ENCODE measurements at places on chromosomes 4 and X.

DNA sequence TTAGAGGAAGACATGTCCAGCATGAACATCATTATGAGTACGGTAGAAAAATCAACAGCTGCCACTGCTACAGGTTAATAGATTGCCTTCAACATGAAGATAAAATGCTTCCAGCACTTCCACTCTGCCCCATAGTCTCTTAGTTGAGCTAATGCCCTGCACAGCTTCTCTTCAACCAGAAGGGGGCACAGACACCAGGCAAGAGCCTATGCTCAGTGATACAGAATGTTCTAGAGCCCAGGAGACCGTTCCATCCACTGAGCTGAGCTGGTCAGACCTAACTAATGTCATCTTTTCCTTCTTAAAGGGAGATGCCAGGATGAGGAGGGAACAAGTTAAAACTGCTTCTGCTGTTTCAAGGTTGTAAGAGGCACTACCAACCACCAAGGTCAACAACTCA lies 42.2 kb downstream of the SMIM10L2A start:
- no peak for DNase-seq

- DNase-seq: no peak
Measured at GRCh38 chr4:117429061-117429460, 343.7 kb upstream of the TRAM1L1 start.

DNA sequence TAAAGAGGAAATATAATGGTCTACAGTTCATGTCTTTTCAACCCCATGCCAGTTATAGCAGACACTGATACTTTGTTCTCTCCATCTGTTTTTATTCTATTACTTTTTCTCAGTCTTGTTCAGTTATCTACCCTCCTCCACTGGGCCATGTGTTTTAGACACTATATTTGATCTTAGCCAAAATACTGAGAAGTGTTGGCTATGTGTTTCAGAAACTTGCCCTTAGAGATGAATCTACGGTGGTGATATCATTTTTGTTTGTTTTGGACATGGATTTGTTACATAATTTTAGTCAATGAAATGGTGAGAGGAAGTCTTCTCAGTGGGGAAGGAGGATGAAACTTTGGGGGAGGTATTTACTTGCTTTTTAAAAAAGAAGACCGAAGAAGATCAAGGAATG lies 211.5 kb upstream of the DDX53 start:
- DNase-seq: no peak

DNA sequence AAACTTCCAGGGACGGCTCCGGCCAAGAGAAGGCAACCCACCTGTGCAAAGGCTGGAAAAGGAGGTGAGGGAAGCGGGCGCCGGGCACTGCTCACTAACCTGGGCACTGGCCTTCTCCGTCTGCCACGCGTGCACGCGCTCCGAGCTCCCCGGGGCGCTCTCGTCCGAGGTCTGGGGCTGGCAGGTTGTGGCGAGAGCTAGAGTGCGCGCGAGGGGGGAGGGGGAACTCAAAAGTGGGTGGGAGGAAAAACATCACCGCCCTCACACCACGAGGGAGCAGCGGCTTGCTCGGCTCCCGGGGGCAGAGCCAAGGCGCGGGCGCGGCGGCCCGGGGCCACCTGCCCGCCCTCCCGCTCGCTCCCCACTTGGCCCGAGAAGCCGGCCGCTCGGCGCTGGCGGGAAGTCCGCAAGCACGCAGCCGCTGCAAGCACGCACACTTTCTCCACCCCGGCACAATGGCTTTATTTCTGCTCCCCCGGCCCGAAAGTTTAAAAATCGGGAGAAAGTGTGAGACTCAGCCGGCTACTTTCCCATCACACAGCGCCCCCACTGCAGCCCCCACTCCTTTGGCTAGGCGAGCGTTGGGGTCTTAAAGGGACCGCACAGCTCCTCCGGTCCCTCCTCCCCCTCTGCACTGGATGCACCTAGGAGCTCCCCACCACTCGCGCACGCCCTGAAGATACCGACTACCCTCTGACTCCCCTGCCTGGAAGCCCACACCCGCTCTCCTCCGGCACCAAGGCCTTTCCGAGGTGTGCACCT lies at the start of gene CHRDL1:
Gene CHRDL1, minus strand, starts transcription at position 173 of the 762 bp plus-strand sequence. CDS start 3,636 bp downstream, outside the sequence.
- peak; percentile 70 for DNase-seq

DNA sequence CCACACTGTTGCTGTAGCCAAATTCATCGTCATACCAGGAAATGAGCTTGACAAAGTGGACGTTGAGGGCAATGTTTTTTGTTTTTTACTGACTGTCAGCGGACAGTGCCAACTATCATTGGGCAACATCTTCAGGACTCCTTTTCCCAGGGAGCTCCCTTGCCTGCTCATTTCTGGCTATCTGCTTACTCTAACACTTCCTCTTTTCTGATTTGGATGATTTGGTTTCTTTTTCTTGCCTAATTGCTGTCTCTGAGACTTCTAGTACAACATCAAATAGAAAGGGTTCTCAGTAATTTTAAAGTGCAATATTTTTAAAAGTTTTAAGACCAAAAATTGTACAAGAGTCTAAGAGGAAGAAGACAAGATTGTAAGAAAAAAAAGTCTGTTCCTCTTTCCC lies 92.0 kb upstream of the KLHL4 start:
- no peak for DNase-seq

GRCh38 chr4:139873111-139873860 lies 207.7 kb downstream of the MGST2 start:
- DNase-seq: no peak

- no peak for DNase-seq
Measured at GRCh38 chr4:38330321-38330720, 333.7 kb upstream of the KLF3 start.

DNA sequence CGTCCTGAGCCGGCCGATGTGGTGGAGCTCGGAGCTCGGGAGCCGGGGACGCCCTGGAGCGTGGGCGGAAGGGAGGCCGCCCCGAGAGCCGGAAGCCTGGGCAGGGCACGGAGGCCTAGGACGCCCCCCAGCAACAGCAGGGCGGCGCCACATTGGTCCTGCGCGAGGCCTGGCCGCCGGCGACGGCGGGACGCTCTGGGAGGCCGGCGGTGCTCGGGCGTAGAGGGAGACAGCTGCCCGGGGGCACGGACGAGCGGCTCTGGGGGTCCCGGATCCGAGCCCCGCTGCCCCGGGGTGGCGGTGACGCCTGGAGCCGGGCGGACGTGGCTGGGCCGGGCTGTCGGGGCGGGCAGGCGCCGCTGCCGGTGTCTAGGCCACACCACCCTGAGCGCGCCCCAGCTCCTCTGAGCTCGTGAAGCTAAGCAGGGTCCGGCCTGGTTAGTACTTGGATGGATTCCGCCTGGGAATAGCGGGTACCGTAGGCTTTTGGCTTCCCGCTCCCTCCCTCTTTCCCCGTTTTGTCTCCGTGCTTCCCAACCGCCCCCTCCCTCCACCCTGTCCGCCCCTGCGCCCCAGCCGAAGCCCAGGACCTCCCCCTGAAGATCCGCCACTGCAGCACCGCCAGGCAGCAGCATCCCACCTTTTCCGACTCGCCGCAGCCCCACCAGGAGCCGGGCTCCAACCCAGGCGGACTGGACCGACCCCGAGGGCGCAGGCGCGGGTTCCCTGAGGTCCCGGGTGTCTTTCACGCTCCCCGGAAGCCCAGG lies 12.1 kb downstream of the FRG2 start:
- DNase-seq: no peak

GRCh38 chr4:185263419-185263818 lies 54.0 kb downstream of the SNX25 start:
- DNase-seq: no peak

- DNase-seq: no peak
Measured at GRCh38 chr4:38154252-38154651, 194.1 kb downstream of the PTTG2 start.

- DNase-seq: no peak
Measured at GRCh38 chr4:54726907-54727306, 69.2 kb downstream of the KIT start.

DNA sequence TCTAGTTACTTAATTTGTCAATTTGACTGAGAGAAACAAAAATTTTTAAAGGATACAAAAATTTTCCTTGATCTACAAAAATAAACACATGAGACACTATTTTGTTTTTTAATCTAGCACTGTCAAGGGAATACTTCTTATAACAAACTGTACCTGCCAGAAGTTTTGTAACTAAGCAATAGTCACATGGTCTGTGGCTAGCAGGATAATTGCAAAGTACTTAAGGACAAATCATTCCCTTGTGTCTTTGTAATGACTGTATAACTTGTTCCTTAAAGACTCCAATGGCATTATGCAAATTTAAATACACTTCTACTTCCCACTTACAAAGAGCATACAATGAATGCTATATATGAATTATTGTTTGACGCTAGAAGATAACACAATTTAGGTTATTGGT lies 25.1 kb upstream of the ANK2 start:
- no peak for DNase-seq

DNA sequence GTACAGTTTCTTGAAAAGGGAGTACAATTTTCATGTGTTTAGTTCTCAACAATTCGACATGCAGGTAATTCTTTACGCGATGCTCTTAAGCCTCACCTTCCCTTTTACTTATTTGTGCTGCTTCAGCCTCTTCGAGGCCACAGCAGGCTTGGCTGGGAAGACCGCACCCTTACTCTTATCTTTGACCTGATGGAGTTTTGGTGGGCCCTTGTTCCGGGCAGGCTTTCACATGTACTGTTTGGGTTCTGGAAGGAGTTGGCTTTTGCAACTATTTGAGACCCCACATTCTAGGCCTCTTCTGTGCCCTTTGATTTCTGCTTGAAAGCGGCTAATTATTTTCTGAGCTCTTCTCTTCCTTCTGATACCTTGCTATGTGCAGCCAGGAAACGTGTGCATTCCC lies 60.2 kb downstream of the FAM193A start:
- DNase-seq: no peak

- no peak for DNase-seq
Measured at GRCh38 chrX:148823986-148824385, 323.6 kb downstream of the AFF2 start.

DNA sequence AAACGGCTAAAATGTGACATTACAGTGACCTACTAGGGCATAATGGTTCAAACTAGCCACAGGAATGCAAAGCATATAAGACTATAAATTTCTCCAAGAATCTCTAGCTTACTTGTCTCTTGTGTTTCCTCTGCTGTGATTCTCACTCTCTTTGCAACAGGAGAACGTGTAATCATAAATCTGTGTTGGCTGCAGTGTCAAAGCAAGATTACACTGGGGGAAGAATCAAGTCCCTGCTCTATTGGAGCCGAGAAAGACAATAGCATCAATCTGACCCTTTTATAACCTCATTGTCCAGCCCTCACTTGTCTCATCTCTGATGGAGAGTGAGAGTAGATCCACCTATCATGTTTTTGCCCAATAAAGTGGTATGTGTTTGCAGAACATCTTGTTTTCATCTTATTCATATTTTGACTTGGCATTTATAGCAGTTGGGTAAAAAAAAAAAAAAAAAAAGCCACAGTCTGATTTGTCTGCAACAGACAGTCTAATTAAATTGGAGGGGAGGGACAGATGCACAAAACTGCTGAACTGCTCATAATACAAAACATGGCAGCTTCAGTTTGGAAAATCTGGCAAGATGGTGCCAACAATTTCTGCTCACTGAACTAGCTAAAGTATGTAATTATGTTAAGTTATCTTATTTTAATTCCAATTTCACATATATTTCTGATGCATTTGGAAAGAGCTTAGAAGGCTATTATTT lies 165.0 kb upstream of the GABRA2 start:
- DNase-seq: no peak

DNA sequence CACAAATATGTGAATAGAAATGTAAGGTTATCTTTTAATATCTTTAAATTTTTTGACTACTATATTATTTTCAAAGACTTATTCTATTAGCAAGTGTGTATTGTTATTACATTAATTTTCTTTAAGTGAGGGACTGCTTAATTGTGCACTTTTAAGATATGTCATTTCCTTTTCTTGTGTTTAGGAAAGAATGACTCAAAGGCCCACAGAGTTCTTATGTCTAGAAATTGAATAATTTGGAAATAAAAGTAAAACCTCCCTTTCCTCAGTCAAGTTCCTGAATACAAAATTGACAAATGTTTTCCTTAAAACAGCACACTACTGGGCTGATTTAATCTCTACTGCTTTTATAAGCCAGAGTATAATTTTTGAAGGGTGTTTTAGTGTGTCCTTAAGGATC lies 169.7 kb downstream of the TMEM47 start:
- no peak for DNase-seq

GRCh38 chr4:26035921-26036320 lies 121.9 kb downstream of the SMIM20 start:
- DNase-seq: no peak

DNA sequence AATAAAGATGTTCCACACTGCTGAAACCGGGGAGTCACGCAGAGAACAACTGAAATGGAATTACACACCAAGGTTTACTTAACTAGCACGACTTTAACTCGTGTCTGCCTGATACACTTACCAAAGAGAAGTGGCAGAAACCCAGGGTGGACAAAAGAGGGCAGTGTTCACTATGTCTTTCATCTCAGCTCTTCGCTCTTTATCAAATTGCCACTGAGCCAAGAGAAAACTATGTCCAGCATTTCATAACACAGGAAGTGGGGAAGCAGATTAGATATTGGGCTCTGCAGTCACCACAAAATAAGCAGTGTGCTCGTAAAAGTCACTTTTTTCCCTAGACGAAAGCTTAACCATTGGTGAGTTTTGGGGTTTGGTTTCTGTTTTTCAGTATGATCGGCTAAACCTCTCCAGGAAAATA lies 155.7 kb downstream of the CHIC2 start:
- no peak for DNase-seq

DNA sequence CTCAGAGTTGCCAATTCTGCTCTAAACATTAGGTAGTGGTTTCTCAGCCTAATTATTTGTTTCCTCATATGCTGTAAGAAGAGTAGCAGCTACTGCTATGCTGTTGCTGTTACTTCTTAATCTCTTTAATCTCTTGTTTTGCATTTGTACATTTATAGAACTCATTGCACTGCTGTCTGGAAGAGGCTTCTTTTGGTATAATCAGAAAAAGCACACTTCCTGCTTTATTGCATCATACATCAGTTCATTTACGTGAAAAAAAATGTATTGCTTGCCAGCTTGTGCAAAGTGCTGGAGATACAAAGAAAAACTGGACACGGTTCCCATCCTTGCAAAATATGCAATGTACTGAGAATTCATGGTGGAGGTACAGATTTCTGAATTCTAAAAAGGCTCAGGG lies 332.0 kb downstream of the GRXCR1 start:
- DNase-seq: no peak

DNA sequence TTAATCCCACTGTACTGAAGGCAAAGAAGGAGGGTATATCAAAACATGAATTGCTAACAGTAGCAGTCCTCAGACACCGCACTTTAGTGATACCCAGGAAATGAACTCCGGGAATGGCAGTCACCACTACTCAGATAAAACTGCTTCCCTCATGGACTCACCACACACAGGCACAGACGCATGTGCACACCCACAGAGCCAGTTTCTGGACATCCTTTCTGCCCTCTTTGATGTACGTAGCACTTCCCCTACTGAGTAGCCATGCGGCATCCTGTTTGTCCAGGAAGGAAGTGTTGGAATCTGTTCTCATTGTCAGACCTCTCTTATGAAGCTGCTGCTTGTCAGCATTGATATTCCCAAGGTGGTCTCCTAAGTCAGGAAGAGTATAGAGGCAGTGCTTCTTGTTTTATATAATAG lies 95.7 kb downstream of the DCLK2 start:
- DNase-seq: no peak

Measured in tibial artery (tissue), 4 donors.